ENCODE measurements at places on chromosomes 2 and 18.

- peak; percentile 72 for DNase-seq
Measured at GRCh38 chr2:37873229-37873628, 51.9 kb upstream of the RMDN2 start.

DNA sequence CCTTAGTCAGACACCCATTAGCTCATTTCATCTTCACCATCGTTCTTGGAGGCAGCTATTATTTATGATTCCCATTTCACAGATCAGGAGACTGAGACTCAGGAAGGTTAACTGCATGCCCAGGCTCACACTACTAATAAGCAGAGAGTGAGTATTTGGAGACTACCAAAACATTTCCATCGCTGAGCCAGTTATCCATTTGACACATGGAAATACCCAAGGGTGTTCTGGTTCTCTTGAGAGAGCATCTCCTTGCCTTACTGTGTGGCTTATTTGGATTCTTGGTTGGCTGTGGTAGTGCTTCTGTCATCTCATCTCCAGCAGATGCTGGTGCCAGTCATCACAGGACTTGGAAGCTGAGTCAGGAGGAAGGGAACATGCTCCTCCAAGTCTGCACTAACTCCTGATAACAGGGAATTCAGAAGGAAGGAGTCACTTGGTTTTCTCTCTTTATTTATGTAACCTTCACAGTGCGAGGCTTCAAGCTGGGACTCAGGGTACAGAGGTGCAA, 55.2 kb downstream of the RASGRP3 start:
- no peak for DNase-seq

- DNase-seq: no peak
Measured at GRCh38 chr18:58269931-58270330, 225.9 kb downstream of the NEDD4L start.

- DNase-seq: no peak
Measured at GRCh38 chr18:63936932-63937393, 12.1 kb upstream of the HMSD start.

GRCh38 chr2:217438821-217439220, 564.0 kb downstream of the TNS1 start:
- DNase-seq: no peak

- no peak for DNase-seq
Measured at GRCh38 chr2:232386490-232386739, 7.9 kb downstream of the ALPP start.

DNA sequence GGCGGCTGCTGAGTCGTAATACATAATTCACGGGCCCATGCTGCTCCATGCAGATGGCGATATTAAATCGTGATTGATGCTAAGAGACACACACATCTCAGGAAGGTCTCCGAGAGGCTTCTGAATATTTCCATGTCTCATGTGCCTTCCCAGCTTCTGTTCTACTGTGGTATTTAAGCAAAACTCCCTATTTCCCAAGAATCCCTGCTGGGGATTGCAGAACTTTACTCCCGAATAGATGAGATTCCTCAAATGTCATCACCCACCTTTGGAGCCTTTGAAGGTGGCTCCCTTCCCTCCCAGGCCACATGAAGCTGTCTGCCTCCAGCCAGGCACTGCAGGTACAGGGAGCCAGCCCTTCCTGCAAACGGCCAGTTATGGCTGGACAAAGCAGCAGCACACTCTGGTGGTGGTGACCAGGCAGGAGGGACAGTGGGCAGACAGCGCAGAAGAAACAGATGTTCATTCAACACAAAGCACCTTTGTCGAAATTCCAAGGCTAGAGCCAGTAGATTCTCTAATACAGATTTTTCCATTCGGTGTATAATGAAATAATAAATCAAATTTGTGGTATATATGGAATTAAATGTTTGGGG, 14.1 kb downstream of the NRP2 start:
- DNase-seq: peak; percentile 8

GRCh38 chr2:43224131-43224570, 2.3 kb downstream of the ZFP36L2 start:
- no peak for DNase-seq

DNA sequence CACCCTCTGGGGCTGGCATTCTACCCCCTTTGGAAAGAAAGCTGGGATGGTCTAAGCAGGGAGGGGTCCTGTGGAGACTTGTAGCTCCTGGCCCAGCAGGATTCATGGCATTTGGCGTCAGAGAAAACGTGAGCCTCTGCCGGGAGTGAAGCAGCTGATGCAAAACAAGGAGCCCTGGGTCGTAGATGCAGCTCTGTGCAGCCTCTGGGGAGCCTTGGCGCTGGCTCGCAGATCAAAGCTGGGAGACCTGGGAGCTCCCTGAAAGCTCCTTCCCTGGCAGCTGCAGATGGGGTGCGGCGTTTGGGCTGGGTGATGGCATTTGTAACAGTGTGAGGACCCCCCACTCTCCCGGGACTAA, 148.3 kb downstream of the KLHL29 start:
- peak; percentile 88 for DNase-seq

DNA sequence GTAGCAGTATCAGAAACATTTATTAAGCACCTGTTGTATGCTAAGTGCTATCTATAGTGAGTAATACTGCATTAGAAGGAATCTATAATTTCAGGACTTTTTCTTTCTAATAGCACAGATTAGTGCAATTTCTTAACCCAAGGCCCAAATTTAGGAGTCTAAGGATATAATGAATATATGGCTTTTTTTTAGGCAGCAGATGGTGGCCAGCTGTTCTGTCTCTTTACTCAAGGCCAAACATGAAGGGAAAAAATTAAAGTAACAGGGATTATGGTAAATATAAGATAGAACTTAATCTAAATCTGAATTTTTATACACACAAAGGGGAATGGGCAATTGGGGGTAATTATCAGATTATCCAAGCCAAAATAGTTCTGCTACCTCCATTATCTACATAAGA, 230.6 kb upstream of the SP5 start:
- no peak for DNase-seq

DNA sequence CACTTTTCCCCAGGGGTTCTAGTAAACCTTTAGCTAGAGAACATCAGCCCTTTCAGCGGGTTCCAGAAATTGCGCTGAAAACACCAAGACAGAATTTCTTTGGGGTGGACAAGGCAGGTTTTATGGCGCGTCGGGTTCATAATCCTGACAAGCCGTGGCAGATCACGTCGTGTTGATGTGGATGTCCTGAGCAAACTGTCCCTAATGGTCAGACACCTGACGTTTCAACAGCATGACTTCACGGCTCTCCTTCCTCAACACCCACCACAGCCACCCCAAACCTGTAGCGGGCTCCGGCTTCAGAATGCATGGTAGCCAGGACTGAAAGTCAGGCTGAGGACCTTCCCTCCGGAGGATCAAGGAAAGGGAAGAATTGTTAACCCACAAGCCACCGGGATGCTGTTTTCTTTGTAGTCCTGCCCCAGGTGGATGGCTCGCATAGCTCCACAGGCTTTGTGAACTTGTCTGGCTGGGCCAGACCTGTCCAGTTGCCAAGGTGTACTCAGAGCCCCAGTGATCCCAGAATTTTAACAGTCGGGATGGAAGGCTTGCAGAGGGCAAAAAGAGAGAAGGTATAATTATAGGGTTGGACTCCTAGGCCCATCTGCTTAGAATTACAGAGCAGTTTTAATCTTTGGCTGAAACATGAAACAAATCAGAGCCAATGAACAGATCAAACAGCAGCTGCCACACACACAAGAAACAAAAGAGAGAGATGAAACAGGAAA, 1.5 kb downstream of the APCDD1 start:
- DNase-seq: peak; percentile 98

GRCh38 chr2:132009874-132010521, 151.8 kb downstream of the ANKRD30BL start:
- peak; percentile 0 for DNase-seq

GRCh38 chr2:74297391-74297790, 45.8 kb downstream of the SLC4A5 start:
- no peak for DNase-seq

- DNase-seq: peak; percentile 51
Measured at GRCh38 chr2:172864182-172864581, 128.5 kb downstream of the RAPGEF4 start.

DNA sequence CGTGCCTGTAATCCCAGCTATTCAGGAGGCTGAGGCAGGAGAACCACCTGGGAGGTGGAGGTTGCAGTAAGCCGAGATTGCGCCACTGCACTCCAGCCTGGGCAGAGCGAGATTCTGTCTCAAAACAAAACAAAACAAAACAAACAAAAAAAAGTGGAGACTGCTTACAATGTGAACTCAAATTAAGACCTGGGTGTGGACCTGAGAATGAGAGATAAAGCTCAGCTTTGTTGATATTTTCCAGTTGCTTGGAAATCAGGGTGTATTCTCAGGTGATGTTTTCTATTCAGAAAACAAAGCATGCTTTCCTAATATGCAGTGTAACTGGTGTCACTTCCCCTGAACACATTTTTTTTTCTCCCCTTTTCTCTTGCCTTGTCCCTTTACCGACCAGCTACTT, 5.3 kb upstream of the CERS6 start:
- no peak for DNase-seq

- no peak for DNase-seq
Measured at GRCh38 chr2:62313449-62314227, 117.7 kb downstream of the B3GNT2 start.

DNA sequence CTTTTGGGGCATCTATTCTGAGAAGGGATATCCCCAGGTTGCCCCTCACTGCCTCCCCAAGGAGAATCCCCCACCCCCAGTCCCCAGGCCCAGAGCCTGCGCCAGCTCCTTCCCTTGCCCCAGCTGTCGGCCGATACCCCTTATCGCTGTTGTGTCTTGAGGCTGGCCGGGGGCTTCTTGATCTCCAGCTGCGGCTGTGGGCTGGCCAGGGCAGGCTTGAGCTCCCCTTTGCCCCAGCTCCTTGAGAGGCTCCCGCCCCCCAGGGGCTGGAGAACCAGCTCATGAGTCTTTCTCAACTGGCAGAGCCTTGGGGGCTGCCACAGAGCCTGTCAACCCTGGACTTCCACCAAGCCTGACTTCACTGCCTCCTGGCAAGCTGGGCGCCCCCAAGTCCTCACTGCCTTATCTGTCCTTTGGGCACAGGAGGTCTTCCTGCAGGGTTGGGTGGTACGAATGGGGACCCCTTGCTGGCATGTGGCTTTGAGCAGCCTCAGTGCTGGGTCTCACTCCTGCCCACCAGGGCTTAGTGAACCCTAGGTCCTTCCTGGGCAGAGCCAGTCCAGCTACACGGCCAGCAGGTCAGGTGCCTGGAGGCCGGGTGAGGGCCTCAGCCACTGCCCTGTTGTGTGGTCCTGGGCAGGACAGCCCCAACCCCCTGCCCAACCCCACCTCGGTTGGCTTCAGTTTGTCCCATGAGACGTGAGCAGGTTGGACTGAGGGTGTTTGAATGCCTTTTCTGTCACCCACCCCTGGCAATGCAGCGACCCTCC, 29.5 kb downstream of the INHBB start:
- DNase-seq: no peak

GRCh38 chr18:50791599-50792438, 28.0 kb downstream of the MRO start:
- DNase-seq: peak; percentile 52

GRCh38 chr18:74226156-74226555, 65.6 kb downstream of the CYB5A start:
- DNase-seq: no peak

DNA sequence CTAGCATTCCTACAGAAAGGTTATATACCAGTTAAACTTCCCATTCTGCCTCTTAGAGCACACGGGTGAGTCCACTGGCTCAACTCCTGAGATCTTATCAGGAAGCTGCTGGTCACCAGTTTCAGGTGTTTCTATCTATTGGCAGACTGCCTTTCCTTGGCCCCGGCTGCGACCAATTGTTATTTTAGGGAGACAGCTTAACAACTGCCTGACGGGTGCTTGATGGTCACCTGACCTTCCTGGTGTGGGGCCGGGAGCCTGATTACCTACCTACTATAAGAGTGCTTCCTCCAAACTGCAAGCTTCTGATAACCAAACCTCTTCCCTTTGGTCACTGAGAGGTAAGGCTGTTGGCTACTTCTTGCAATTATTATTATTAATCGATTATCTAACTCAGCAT, 122.1 kb upstream of the XIRP2 start:
- DNase-seq: no peak

DNA sequence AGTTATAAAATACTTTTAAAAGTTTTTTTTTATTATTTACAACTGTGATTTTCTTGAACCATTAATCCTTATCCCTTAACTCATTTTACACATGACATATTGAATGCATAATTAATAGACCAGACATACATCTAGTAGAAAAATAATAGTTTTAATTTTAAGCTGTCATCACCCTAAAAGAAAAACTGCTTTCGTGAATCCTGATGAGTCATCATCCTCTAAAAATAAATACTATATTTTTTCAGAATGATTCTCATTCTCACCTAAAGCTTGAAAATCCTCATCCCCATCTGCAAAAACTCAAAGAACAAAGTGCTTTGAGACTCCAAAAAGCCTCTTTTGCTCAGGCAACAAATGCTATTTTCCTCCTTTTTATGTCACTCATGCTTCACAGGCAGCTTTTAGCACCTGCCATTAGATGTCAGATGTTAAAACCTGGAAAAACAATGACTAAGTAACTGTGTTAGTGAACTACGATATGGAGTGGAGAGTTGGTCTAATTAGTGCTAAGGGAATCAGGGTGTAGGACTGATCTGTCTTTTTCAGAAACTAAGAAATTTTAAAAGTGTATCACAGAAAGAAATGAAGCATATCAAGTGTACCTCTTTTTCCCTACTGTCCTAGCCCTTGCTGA, 297.6 kb downstream of the TMX3 start:
- DNase-seq: no peak

DNA sequence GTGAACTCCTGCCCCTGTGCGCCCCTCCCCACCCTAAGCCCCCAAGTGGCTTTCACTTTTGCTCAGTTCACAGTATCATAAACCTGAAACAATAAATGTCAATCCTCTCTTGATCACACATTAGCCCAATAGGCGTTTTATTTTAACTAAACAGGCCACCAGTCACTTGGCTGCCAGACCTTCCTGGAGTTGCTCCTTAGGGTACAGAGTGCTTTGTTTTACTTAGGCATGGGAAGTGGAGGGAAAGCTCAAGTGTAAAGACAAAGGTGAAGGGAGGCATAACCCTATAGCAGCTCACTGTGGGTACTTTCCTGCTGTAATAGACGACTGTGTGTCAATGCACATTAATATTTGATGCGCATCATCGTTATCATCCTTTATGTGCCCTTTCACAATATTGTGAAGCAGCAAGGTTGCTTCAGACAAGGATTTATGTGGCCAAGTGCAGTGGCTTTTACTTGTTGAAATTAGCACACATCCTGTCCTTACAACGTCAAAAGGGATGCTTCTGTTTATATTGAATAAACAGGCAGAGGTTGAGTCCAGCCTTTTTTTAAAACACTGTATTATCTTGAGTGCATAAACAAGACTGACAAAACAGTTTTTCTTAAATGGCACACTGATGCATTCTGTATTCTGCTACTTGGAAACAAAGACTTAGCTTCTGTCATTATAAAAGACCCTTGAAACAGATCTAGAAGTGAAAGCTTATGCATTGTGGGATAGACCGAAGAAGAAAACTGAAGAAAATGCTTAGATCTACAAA, 168.5 kb downstream of the TMEFF2 start:
- DNase-seq: no peak

Measured in NCI-H69 (cell line).